ENCODE measurements at places on chromosomes 5 and 9.

DNA sequence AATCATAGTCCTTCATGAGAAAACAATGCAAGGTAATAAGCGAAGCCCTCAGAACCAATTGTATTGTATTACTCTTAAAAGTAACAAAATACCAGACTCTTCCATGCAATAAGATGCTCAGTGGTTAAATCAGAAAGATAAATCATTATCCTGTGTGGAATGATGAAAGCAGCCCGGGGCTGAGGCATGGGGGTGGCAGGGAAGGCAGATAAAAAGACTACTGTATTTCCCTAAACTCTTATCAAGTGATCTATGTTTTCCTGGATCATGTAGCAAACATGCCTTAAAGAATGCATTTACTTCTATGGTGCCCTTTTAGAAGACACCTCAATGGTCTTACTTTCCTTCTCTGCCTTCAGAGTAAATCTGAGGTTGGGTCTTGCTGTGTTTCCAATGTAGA is 105.6 kb upstream of the DAPK1 start:
- DNase-seq = no peak

DNA sequence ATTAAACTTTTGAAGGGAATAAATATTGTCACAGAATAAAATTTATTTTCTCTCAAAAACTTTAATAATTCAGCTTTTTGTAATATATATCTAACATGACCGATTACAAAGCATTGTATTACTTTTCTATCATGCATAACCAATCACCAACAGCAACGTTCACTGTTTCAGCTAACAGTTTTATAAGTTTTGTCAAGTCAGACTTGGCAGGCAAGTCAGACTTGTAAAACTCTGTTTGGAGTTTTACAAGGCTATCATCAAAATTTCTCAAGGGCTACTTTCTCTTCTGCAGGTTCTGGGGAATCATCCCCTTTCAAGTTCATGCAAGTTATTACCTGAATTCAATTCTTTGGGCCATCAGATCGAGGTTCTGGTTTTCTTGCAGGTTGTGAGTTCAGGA is 347.2 kb downstream of the CTNND2 start:
- no peak for DNase-seq

DNA sequence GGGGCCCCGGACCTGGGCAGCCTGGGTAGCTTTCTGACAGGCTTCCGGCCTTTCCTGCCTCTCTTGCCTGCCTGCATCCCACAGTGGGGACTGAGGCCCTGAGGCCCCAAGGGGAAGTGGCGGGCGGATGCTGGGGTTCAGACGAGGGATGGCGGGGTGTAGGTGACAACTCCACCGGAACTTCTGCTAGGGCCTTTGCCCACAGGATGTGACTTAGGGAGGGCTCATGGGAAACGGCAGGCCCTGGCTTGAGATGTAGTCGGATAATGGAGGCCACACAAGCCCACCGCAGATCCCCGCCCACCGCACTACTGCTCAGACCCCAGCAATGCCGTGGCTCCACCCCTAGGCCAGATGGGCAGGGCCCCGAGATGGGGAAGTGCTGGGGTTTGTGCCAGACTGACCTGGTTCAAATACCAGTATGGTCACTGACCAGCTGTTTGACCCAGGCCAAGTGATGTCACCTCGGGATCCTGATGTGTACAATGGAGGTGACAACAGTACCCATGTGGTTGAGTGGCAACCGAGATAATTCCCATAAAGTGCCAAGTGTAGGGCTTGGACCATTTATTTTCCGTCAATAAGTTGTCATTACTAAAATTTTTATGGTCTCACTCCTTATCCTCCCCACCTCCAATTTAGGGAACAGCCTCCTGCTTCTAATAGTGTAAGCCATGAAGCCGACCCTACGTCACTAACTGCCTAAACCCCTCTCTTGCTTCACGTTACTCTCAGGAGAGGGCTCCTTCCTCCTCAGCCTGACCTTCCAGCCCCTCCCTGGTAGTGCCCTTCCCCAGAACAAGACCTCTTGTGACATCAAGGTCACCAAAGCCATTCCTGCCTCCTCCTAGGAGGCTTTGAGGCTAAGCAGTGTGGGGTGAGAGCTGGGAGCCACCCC is 2.5 kb upstream of the CDK9 start:
- DNase-seq = no peak

DNA sequence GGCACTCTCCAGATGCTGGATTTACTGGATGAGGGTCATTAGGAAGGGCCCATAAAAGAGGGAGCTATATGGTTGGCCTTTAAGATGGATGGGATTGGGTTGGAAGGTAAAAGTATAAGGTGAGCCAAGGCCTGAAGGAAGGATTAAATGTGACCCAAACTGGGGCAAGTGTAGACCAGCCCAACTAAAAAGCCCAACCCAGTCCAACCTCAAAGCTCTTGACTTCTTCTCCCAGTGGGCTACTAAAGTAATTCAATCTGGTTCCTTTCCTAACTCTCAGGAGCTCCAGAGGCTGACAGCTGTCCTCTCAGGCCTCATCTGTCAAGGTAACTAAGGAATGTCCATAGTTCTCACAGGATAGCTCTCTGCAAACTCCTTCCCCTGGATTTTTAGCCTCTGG is 122.2 kb upstream of the EFNA5 start:
- no peak for DNase-seq

DNA sequence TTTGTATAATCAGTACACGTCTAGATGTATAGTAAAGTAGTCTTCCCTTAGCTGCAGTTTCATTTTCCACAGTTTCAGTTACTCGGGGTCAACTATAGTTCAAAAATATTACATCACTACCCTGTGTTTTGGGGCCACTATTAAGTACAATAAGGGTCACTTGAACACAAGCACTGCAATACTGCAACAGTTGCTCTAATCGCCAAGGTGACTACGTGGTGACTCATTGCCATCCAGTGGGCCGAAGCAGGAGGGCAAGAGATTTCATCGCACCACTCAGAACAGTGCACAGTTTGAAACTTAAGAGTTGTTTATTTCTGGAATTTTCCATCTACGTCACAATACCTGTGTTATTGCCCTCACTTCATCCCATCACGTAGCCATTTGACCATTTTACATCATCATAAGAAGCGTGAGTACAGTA is at the start of gene ARL14EPL:
TSS of gene ARL14EPL (plus strand) at position 379 of the 424 bp plus-strand sequence. CDS start 18,994 bp downstream, outside the sequence.
- DNase-seq = no peak

- no peak for DNase-seq
Observed at GRCh38 chr9:84447305-84447704, 106.7 kb upstream of the SLC28A3 start.
